ENCODE measurements at places on chromosomes 16 and 17.

GRCh38 chr17:74274060-74274708, at the start of gene DNAI2:
Gene DNAI2, plus strand, starts transcription at chr17:74274234. Its CDS starts 7,584 bp downstream, at chr17:74281818.
- no peak for DNase-seq

GRCh38 chr17:5381542-5381941, 37.9 kb downstream of the NUP88 start:
- DNase-seq = no peak

GRCh38 chr16:73122604-73123391, 74.9 kb upstream of the ZFHX3 start:
- DNase-seq = no peak

GRCh38 chr17:12877953-12878669, 88.8 kb downstream of the ARHGAP44 start:
- DNase-seq = no peak

All from T-cell (primary cell).